Left ventricle myocardium inferior (tissue), 1 donor: ENCODE measurements at places on chromosomes 5 and 9.

- no peak for DNase-seq
Observed at GRCh38 chr5:74433255-74433895, 207.2 kb downstream of the ENC1 start.

DNA sequence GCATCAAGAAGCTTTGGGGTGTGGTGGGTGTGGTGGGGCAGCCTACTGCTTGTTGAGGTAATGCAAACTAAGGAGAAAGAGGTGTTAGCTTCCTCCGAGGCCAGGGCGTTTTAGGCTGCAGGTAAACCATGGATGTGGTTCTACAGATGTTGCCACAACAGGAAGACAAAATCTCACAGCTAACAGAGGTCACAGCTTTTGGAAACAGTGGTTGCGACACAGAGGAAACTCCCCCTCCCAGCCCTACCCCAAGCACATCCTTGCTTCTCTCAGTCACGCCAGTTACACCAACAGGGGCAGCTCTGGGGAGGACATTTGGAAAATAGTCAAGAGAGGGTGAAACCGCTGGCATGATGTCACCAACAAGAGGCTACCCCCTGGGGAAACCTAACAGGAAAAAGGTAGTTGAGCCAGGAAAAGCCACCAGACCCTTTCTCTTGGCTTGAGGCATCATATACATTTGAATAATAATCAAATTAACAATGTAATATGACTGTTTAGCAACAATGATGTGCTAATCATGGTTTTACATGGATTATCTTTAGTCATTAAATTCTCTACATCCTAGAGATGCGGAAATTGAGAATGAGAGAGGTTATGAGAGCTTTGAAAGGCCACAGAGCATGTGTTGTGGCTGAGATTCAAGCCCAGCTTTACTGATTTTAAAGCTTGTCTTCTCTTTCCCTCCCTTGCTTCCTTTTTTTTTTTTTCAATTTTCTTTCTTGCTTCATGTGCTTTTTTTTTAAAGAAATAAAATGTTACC, 82.2 kb upstream of the IL12B start:
- DNase-seq, result no peak

GRCh38 chr9:93658184-93658925, 82.0 kb downstream of the PHF2 start:
- peak; percentile 5 for DNase-seq

GRCh38 chr5:51646482-51646881, 263.2 kb downstream of the ISL1 start:
- no peak for DNase-seq

DNA sequence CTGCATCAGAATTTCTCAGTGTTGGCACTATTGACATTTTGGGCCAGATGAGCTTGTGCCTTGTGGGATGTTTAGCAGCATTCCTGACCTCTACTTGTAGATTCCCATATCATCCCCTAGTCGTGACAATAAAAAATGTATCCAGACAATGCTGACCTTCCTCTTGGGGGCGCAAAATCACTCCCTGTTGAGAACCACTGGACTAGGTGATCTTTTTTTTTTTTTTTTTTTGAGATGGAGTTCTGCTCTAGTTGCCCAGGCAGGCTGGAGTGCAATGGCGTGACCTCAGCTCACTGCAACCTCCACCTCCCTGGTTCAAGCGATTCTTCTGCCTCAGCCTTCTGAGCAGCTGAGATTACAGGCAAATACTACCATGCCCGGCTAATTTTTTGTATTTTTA, 22.6 kb downstream of the STXBP1 start:
- DNase-seq, result no peak

GRCh38 chr9:125755340-125755739, 8.2 kb downstream of the PBX3 start:
- no peak for DNase-seq

- no peak for DNase-seq
Observed at GRCh38 chr5:181051841-181052671, 12.0 kb downstream of the BTNL9 start.

DNA sequence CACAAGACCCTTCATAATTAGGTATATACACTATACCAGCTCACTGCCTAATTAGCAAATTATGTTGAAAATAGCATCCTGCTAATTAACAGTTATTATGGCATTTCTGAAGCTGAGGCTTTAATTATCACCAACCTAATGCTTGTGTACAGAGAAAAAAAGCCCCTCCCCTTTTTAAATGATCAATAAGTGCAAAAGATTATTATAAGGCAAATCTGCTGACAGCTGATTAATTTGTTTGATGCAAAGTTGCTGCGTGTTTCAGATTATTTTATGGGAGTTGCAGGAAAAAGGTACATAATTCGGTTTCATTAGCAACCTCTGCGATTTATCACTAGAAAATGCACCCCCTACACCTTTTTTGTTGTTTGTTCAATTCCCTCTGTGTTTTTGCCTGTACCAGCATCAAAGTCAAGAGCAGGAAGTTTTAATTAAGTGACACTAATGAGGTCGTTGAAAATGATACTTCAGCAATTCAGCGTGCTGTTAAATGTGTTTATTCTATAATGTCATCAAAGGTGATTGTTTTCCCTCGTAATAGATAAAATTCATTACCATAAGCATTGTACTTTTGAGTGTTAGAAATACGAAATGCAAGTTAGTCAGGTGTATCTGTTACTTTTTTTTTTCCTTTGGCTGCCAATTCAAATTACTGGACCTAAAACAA, 170.0 kb downstream of the EBF1 start:
- DNase-seq, result no peak

- DNase-seq, result peak; percentile 76
Observed at GRCh38 chr5:6704361-6704851, 8.8 kb upstream of the TENT4A start.

DNA sequence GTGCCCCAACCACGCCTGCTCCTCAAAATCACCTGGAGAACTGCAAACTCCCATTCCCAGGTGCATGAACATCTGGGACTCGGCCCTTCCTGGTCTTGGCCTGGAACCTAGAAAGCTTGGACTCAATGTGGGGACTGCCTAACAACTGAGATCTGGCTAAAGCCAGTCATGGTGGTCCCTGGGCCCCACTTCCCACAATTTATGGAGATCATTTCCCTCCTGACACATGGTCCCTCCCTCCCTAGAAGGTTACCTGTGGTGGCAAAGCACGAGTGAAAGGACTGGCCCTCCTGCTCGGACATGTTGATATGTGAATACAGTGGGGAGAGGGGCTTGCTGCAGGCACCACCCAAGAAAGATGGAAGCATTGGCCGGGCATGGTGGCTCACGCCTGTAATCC, 18.8 kb downstream of the BICD2 start:
- DNase-seq, result no peak

- no peak for DNase-seq
Observed at GRCh38 chr5:9780501-9780900, 150.3 kb upstream of the TAS2R1 start.

DNA sequence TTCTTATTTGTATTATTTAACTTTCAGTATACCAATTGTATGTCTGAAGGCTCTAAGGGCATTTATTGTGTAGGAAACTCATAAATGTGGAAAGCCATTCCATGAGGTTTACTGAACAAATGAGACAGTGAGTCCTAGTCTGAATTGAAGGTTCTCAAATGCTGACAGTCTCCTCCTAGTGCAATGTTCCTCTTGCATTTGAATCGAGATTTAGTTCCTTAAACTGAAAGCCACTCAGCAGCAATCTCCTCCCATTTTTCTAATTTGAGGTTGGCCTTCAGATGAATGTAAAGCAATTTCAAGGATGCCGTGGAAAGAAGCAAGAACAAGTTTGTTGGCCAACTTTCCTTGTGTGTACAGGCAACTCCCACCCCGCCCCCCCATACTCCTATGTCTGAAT, 493.2 kb upstream of the KLF4 start:
- DNase-seq, result no peak

DNA sequence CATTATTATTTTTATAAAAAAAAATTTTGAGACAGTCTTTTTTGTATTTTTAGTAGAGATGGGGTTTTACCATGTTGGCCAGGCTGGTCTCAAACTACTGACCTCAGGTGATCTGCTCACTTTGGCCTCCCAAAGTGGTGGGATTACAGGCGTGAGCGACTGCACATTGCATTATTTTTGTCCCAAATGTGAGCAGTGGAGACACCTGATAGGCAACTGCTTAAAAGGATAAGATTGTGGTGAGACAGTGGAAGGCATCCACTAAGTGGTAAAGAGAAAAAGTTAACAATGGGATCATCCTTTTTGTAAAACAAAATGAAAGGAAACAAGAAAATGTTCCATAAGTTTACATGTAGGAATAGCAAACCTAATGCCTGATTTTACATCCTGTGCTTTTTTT, 2.0 kb upstream of the CENPH start:
- DNase-seq, result no peak

DNA sequence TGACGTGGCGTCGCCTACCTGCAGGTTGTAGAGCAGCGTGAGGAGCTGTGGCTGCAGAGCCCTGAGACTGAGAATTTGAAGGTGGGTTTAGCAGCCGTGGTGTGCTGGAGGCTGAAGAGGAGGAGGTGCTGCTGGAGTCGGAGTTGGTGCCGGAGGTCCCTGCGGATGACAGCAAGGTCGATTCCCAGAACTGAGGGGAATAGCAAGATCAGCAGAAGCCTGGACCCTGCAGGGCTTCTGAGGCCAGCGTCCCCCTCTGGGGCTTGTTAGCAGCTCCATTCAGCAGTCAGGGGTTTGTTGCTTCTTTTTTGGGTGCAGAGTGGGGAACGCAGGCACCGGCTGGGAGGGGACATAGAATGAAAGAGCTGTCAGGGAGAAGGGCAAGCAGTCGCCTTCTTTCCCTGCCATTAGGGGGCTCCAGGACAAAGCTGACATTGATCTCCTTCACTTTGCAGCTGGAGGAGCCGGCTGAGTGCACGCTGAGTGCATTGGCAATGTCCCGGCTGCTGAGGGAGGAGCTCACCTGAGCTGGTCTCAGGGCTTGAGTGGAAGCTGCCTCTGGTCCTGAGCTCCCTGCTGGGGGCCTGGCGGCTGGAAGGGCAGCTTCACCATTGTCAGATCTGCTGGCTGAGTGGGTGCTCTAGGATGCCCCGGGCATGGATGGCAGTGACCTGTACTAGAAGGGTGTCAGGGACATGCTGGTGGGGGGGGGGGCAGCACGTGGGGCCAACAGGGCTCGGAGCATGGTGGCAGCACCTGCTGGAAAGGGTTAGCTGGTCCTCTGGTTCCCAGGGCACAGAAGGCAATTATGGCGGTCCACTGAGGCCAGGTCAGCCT, 20.8 kb downstream of the OBP2B start:
- no peak for DNase-seq

DNA sequence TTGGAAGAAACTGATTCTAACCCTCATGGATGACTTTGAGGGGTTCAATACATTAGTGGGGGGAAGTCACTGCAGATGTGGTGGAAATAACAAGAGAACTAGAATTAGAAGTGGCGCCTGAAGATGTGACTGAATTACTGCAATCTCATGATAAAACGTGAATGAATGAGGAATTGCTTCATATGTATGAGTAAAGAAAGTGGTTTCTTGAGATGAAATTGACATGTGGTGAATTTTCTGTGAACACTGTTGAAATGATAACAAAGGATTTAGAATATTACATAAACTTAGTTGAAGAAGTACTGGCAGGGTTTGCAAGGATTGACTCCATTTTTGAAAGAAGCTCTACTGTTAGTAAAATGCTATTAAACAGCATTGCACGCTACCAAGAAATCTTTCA, 113.0 kb downstream of the UGCG start:
- no peak for DNase-seq

DNA sequence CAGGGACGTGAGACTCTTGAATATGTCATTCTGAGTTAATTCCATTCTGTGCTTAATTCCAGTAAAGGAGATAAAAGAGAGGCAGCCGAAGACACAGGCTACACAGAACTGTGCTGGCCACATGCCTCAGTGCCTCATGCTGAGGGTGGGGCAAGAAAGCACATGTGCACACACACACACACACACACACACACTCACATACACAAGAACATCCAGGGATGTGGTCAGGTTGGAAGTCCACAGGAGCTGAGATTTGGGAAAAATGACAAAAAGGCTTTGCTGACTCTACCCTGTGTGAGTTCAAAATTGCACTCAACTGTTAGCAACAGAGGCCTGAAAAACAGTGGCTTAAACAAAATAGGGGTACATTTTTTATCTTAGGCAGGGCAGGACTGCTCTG, 40.5 kb downstream of the ALG2 start:
- no peak for DNase-seq

GRCh38 chr9:129852579-129852978, 17.3 kb downstream of the USP20 start:
- no peak for DNase-seq

GRCh38 chr9:106862110-106862820, 701 bp upstream of the ZNF462 start:
- DNase-seq, result no peak
